IMR-90 (cell line): ENCODE measurements at places on chromosomes 7 and 10. TPM values are rescaled to one million over a fixed set of nuclear protein-coding genes. Genes with fewer than 3 reads are reported as not detected.

The KIN gene
- 4.2 and 6.4 TPM in 2 replicates for polyA plus RNA-seq

The TFPI2 gene
- polyA plus RNA-seq: 99.0 and 121 TPM in 2 replicates

DNA sequence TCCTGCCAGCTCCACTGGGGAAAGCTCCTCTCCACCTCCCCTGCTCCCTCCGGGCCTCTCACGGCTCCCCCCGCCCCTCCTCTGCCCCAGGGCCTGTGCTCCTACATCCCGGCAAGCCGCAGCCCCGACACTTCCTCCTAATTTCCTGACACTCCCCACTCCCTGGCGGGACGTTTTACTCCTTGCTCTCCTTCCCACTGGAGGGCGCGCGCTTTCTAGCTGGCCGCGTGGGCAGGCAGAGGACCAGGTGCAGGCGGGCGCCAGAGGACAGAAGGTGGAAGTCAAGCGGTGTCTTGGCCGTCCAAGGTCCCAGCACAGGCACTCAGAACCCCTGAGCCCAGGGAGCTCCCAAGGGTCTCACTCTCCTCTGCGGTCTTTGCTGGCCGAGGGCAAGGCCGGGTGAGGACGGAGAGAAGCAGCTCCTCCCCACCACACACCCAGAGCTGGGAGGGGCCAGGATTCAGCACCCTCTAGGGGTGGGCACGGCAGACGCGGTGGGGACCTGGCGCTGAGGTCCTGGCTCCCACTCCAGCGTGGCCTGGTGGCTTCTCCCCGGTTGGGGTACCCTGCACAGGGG is 19.1 kb downstream of the ADAM8 start:
- H3K4me3 ChIP-seq: no peak overlapping the region
- no peak for DNase-seq
- H3K27ac ChIP-seq: no peak overlapping the region; the same call in 1 of the 2 replicates
- peaks cover 21% of the 10 kb centered on the region for H3K4me1 ChIP-seq

The ZNF503 gene
- 5.8 and 7.2 TPM in 2 replicates for polyA plus RNA-seq

DNA sequence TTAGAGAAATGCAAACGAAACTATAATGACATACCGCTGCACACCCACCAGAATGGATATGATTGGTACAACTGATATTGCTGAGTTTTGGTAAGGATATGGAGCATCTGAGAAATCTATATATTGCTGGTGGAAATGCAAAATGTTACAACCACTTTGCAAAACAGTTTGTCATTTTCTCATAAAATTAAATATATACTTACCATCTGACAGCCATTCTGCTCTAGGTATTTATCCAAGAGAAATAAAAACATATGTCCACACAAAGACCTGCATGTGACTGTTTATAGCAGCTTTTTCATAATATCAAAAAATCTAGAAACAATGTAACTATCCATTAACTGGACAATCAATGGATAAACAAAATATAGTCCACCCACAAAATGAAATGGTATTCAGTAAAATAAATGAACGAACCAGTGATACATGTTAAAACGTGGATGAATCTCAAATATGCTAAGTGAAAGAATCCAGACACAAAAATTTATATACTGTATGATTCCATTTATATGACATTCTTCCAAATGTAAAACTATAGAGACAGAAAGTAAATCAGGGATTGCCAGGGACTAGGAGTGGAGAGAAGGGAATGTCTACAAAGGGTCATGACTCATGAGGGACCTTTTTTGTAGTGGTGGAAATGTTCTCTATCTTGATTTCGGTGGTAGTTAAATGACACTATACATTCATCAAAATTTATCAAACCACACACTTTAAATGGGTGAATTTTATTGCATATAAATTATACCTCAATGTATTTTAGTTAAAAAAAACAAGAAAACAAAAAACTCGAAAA is 312.0 kb upstream of the GLI3 start:
- H3K27me3 ChIP-seq: no peaks in the 10 kb centered on the region
- H3K27ac ChIP-seq: no peak overlapping the region
- DNase-seq: no peak
- H3K4me1 ChIP-seq: no peaks in the 10 kb centered on the region
- no peaks in the 10 kb centered on the region for H3K36me3 ChIP-seq
- no peak overlapping the region for H3K4me3 ChIP-seq

The FFAR4 gene
- not detected in 2 replicates for polyA plus RNA-seq
